ENCODE measurements at places on chromosomes 16 and 17.

DNA sequence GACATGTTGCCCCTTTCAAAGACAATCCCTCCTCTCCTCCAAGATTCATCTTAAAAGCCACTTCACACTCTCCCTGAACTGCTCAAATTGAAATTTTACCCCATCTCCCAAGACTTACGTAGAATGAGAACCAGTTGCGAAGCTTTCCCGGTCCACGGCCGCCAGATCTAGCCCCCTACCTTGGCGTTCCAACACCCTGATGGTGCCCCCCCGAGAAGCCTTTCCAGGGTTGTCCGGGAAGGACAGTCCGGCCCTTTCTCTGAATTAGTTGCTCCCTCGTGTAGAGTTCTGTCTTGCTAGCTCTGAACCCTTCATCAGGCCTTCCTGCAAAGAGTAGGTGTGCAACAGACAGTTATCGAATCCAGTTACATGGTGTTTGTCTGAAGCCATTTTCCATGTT, 60.0 kb upstream of the DNAH17 start:
- no peak for DNase-seq

- no peak for DNase-seq
Observed at GRCh38 chr17:43814714-43815113, 18.2 kb downstream of the MPP3 start.

DNA sequence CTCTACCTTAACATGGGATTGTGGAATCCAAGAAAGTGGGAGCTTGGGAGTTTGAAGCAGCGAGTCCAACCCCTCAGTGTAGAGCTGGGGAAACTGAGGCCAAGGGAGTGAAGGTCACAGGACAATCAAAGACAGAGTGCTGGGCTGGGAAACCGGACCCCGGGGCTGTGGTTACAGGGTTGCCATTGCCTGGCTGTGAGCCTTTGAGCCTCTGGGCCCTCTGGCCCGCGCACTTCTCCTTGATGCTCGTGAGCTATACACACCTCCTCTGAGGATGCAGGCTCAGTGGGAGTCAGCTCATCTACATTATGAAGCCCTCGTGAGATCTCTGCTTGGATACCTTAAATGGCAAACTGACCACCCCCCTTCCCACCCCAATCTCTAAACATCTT, 2.1 kb downstream of the ABCC3 start:
- no peak for DNase-seq

DNA sequence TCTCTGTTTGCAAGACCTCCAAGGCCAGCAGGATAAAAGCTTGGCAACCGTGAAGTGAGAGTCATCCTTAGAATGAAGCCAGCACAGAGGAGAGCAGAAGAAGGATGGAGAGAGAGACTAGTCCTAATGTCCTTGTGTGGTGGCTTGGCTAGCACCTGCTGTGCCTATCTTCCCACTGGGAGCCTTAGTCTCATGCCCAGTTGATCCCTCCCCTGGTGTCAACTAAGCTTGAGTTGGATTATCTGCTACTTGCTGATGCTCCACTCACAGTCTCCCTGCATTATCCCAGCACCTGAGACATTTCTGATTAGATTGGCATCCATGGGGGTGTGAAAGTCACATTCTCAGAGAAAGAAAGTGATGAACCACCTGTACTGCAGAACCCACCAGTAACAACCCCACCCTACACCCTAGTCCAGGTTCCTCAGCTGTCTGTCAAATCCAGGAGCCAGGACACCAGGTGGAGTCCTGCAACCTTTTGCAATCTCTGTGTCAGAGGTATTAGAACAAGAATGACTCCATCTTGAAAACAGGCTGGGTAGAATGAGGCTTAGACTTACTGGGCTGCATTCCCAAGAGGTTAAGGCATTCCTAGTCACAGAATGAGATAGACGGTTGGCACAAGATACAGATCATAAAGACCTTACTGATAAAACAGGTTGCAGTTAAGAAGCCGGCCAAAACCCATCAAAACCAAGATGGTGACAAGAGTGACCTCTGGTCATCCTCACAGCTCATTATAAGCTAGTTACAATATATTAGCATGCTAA, 460.2 kb upstream of the C16orf82 start:
- no peak for DNase-seq

DNA sequence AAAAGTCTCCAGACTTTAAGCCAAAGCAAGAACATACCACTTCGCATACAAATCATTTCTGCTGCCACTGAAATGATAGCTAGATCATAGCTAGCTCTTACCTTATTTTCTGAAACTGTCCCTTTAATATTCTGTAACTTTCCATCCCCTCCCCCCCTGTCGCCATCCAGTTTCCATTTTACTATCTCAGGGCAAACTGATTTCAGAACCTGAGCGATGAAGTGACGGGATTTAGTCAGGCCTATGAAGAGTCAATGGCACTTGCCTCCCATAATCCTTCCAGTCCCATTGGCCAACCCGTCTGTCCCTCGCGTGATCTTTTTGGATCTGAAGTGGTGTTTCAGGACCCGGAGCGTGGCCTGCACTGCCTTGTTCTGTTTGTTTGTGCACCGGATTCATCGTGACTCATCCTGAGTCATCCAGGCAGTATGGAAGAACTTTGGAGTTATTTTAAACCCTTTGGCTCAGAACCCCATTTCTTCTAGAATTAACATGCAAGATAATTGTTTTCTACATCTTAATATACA, 199.8 kb upstream of the CHMP6 start:
- DNase-seq, result no peak

GRCh38 chr17:66925811-66926500, 38.6 kb upstream of the CACNG4 start:
- DNase-seq, result no peak

DNA sequence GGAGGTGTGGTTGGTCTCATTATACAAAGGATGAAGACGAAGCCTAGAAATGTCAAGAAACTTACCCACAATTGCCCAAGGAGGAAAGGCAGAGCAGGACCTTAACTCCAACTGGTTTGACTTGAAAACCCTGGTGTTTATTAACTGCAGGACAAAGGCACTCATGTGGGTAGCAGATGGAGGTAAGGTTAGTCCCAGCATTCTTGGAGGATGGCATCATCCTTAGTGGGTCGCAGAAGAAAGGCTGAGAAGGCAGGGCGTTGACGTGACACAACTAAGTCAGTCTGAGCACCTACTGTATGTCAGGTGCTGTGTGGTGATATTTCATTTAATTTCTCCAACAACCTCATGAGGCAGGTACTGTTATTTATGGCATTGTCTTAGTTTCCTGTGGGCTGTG, 101.3 kb downstream of the HAPSTR1 start:
- no peak for DNase-seq

DNA sequence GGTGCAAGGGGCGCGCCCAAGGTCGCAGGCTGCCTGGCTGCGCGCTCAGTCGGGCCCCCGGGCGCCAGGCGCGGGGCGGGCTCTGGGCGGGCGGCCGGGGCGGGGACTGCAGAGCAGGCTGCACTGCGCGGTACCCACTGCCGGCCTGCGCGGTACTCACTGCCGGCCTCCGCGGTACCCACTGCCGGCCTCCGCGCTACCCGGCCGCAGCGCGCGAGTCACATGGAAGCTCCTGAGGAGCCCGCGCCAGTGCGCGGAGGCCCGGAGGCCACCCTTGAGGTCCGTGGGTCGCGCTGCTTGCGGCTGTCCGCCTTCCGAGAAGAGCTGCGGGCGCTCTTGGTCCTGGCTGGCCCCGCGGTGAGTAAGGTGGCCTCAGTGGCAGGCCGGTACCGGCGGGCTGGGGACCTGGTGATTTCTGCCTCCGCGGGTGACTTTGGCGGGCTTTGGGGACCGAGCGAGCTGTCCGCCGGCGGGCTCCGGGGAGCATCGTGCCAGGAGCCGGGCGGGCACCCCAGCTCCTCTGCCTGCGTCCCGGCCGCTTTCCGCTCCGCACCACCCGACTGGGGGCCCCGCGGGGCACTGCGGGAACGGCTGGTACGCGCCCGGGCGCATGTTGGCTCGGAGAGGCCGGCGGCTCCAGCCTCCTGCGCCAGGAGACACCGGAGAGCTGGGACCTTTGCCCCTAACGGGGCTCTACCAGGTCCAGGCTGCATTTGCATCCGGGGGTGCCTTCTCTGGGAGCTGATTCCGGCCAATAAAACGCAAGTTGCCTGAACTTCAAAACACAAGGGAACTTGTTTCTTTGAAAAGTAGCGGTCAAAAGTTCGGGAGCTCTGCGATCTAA, at the start of gene SLC47A1:
TSS of gene SLC47A1 (plus strand) at position 137 of the 844 bp plus-strand sequence. CDS start at position 223, 86 bp downstream.
- DNase-seq, result peak; percentile 67

DNA sequence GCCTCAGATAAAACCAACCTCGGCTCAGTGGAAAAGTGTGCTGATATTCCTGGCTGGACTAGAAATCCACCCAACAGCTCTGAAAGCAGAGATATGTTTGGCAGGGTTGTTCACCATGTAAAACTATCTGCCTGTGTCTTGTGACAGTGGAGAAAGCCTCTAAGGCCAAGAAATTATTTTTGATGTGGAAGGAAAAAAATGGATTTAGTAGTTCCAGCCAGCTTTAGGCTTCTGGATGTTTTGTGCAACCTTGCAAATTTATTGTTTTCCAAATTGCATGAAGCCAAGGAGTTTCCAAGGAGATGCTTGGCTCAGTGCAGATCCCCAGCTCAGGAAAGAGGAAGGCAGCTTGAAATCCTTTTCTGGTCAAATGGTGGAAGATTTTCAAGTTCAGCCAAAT, 31.6 kb downstream of the TEKT5 start:
- DNase-seq, result no peak

- no peak for DNase-seq
Observed at GRCh38 chr17:43784068-43784467, 3.8 kb downstream of the CFAP97D1 start.

- no peak for DNase-seq
Observed at GRCh38 chr16:77439106-77439505, 4.3 kb upstream of the ADAMTS18 start.

- no peak for DNase-seq
Observed at GRCh38 chr17:50185631-50186471, 15.6 kb downstream of the COL1A1 start.

GRCh38 chr17:42442196-42442565, 16.5 kb upstream of the ATP6V0A1 start:
- DNase-seq, result no peak

DNA sequence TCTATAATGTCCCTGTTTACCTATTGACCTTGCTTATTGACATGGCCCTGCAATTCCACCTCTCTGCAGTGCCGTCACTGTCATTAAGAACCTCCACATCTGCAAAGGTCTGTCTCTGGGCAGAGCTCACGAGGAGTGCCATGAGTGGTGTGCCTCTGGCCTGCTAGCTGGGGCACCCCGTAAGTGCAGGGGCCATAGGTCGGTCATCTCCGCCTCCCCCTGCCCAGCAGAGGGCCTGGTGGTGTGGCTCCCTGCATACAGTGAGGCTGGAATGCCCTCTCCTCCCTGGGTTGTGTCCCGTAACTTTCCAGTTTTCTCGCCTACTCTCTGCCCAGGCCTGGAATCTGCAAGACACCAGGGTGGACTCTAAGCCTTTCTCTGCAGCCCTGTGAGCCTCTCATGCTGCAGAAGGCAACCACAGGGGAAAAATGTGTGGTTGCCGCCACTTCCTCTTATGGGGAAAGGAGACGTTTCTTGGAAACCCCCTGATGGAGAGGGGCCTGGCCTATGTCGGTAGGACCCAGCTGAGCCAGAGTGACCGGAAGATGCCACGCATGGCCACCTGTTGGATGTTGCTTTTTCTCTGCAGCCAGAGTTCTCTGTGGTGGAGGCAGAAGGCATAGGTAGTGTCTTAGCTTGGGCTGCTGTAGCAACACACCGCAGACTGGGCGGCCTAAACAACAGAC, 2.7 kb upstream of the SNX20 start:
- DNase-seq, result no peak

- DNase-seq, result no peak
Observed at GRCh38 chr16:67390816-67391423, 2.4 kb downstream of the TPPP3 start.

DNA sequence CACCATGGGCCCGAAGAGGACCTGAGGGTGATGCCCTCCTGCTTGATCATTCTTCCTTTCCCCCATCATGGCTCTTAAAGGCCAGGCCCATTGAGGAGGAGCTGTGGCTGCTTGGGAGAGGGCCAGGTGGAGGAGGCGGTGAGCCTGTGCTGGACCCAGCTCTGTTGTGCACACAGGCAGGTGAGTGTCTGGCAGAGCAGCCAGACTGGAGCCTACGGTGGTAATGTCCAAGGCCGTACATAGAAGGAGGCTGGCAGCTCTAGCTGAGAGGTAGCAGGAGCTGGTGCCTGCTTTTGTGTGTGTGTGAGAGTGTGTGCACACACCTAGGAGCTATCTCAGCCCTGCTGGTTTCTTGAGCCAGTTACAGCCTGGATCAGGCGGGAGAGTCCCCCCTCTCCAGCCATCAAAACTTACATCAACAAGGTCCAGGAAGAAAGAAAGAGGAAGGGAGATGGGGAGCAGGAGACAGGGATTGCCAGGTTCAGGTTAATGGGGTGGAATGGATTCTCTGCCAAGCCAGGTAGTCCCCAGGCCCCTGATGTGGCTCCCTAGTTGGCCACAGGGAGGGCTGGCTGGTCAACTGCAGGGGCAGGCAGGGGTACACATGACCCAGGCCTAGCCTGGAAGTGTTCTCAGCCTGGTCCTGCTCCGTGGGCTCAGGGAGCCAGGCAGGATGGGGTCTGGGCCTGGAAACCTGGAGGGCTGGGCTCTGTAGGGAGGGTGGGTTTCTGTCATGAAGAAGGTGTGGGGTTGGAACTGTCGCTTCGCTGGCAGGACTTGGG, 107.1 kb downstream of the RAP1GAP2 start:
- no peak for DNase-seq

DNA sequence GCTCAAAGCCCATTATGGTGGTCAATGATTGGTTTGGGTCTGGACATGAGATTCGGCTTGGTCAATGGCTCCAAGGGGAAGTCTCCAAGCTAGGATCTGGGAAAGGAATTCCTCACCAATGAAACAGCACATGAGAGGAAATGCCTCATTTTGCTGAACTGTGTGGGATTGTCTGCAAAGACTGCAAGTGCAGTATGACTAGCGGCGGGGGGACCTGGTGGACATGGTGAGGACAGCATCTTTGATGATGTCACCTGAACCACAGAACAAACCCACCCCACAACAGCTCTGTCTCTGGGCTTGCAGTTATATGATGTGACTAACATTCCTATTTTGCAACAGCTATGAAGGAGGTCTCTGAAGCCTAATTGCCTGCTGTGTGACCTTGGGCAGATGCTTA, 50.6 kb upstream of the NKD1 start:
- DNase-seq, result no peak

DNA sequence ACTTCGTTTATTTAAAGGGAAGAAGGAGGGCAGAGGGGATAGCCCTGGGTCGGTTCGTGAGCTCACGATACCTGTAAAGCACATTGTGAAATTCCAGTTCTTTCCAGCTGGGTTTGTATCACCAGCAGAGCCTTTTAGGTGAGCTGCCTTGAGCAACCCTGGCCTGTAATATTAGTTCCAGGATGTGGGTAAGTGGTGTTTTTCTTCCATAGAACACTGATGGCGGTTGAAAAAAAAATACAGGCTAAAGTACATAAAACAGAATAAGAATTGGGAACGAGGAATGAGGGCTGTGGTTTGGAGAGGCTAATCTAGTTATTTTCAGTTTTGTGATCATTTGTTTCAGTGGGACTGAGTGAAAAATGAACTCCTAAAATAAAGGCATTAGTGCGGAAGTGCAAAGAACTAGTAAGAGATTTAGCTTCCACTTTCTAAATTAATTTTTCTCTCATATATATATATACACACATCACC, 20.6 kb downstream of the HS3ST3B1 start:
- DNase-seq, result no peak

DNA sequence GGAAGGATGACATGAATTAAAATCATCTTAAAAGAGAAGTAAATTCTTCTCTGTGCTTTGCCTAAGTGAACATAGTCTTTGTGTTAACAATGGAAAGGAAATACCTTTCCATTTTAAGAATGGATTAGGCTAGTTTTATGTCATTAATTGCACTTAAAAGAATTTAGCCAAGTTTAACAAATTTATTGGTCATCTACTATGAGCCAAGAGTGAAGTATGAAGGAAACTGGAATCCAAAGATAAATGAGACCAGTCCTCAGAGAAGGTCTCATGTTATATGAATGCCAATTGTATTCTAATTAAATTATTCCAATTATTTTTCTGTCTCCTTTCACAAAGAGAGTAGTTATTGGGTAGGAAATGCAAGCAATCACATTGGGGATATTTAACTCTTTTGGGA, 741.3 kb upstream of the SOX9 start:
- DNase-seq, result no peak
